ENCODE measurements at places on chromosomes 11 and 22. TPM values are rescaled to one million over a fixed set of nuclear protein-coding genes. Genes with fewer than 3 reads are reported as not detected.

The TRPM5 gene
- total RNA-seq = under 0.01 TPM

The TOB2 gene
- total RNA-seq = 21.4 TPM

The OR9Q1 gene
- not detected for total RNA-seq

The LGALS1 gene
- 1,340 TPM for total RNA-seq

The NXPE4 gene
- not detected for total RNA-seq

The NAA40 gene
- 7.7 TPM for total RNA-seq

The WT1 gene
- not detected for total RNA-seq

The HSPB2 gene
- 3.2 TPM for total RNA-seq

The BLID gene
- total RNA-seq = 2.8 TPM

The CHKB gene
- total RNA-seq = 28.3 TPM

The P2RX3 gene
- total RNA-seq = 0.30 TPM

The ALDH3B2 gene
- 19.1 TPM for total RNA-seq

The ENTHD1 gene
- total RNA-seq = not detected

The OR8D1 gene
- not detected for total RNA-seq

The TEAD1 gene
- total RNA-seq = 62.1 TPM

The IRF7 gene
- total RNA-seq = 6.6 TPM

The MGAT3 gene
- total RNA-seq = 4.2 TPM

The IL17REL gene
- not detected for total RNA-seq

The PGA3 gene
- total RNA-seq = 0.89 TPM

The C22orf15 gene
- 0.30 TPM for total RNA-seq

The GRIK4 gene
- 0.39 TPM for total RNA-seq

The GNAZ gene
- total RNA-seq = 1.8 TPM

The MOV10L1 gene
- 3.0 TPM for total RNA-seq

The SLC6A5 gene
- total RNA-seq = not detected

The FGF3 gene
- 0.30 TPM for total RNA-seq

The CFAP300 gene
- 4.6 TPM for total RNA-seq

The ADAMTS15 gene
- 20.0 TPM for total RNA-seq

The HOATZ gene
- total RNA-seq = not detected

The APOA5 gene
- not detected for total RNA-seq

The HBG2 gene
- 12,811 TPM for total RNA-seq

The SERPING1 gene
- total RNA-seq = 23.5 TPM

The OR10A2 gene
- total RNA-seq = not detected

The TANGO2 gene
- 15.5 TPM for total RNA-seq

The ANGPTL5 gene
- total RNA-seq = 0.39 TPM

The CRYBB3 gene
- total RNA-seq = not detected

The LMO2 gene
- 15.2 TPM for total RNA-seq

The TRIM66 gene
- total RNA-seq = 5.1 TPM

The MYEOV gene
- total RNA-seq = 4.2 TPM

The TBX10 gene
- total RNA-seq = not detected

The OR52B2 gene
- not detected for total RNA-seq

Data from skin of body (tissue), 3 donors.